Activated naive CD8-positive, alpha-beta T cell treated with anti-CD3 and anti-CD28 coated beads, Interleukin-2, amount 10 ng/mL, durations not matched to agents 7 days and 5 days (primary cell): ENCODE measurements at places on chromosomes 2 and 18. TPM values are rescaled to one million over a fixed set of nuclear protein-coding genes. Genes with fewer than 3 reads are reported as not detected.

GRCh38 chr18:25235401-25236042 is 116.4 kb downstream of the ZNF521 start:
- H3K4me3 ChIP-seq, result no peak overlapping the region
- H3K27me3 ChIP-seq, result no peaks in the 10 kb centered on the region
- H3K4me1 ChIP-seq, result no peaks in the 10 kb centered on the region
- no peaks in the 10 kb centered on the region for H3K36me3 ChIP-seq
- no peak overlapping the region for H3K27ac ChIP-seq
- no peak for DNase-seq

GRCh38 chr2:45156605-45157004 is 147.4 kb upstream of the SIX2 start:
- no peak overlapping the region for H3K27ac ChIP-seq
- H3K4me1 ChIP-seq, result no peaks in the 10 kb centered on the region
- H3K27me3 ChIP-seq, result peaks cover 17% of the 10 kb centered on the region
- no peak overlapping the region for H3K4me3 ChIP-seq
- H3K36me3 ChIP-seq, result no peaks in the 10 kb centered on the region
- no peak for DNase-seq

DNA sequence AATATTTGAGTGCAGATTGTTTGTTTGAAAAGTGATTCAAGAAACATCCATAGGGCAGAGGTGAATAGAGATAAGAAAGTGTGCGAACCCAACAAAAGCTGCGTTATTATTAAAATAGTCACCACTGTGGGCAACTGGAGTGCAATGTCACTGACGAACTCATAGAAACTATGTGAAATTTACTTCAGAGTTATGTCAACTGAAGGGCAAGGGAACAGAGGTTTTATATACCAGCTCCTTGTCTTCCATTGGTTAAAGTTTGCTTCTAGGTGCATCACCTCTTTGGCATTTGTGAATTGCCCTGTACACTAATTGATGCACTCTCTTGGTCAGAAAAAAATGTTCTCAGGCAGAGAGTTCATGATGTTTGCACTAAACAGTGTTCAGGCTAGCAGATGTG is 110.5 kb upstream of the NYAP2 start:
- H3K27me3 ChIP-seq, result no peaks in the 10 kb centered on the region
- no peak overlapping the region for H3K27ac ChIP-seq
- no peak for DNase-seq
- H3K36me3 ChIP-seq, result no peaks in the 10 kb centered on the region

- H3K27me3 ChIP-seq, result no peaks in the 10 kb centered on the region
- H3K36me3 ChIP-seq, result no peaks in the 10 kb centered on the region
- H3K4me3 ChIP-seq, result no peak overlapping the region
- no peak overlapping the region for H3K27ac ChIP-seq
- H3K4me1 ChIP-seq, result no peaks in the 10 kb centered on the region
- DNase-seq, result no peak
Observed at GRCh38 chr2:40653829-40654228, 201.9 kb upstream of the SLC8A1 start.

DNA sequence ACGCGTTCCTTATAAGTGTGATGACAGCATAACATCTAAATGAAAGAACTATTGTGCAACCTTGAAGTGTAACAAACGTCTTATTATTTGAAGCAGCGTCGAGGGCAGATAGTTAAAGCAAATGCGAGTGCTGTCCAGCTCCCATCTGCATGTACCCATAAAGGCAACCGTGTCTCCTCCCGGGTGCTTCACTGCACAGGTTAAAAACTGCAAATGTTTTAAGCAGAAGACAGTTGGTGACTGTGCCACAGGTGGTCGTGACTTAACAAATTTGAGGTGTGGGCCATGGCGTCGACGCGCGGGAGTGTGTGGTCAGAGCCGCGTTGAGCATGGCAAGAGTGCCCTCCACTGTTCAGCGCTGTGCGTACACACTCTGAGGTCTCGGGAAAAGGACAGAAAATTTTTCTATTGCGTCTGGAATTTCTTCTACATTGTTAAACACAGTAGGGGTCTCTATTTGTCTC is 6.4 kb downstream of the SALL3 start:
- no peak overlapping the region for H3K27ac ChIP-seq
- H3K4me3 ChIP-seq, result no peak overlapping the region
- peaks cover 74% of the 10 kb centered on the region for H3K27me3 ChIP-seq
- peaks cover 4% of the 10 kb centered on the region for H3K36me3 ChIP-seq
- DNase-seq, result no peak

- no peak for DNase-seq
- H3K36me3 ChIP-seq, result peaks cover 11% of the 10 kb centered on the region
- H3K4me1 ChIP-seq, result peaks cover 3% of the 10 kb centered on the region
- H3K27ac ChIP-seq, result no peak overlapping the region
- no peak overlapping the region for H3K4me3 ChIP-seq
- no peaks in the 10 kb centered on the region for H3K27me3 ChIP-seq
Observed at GRCh38 chr2:64587561-64587960, 63.4 kb downstream of the AFTPH start.

DNA sequence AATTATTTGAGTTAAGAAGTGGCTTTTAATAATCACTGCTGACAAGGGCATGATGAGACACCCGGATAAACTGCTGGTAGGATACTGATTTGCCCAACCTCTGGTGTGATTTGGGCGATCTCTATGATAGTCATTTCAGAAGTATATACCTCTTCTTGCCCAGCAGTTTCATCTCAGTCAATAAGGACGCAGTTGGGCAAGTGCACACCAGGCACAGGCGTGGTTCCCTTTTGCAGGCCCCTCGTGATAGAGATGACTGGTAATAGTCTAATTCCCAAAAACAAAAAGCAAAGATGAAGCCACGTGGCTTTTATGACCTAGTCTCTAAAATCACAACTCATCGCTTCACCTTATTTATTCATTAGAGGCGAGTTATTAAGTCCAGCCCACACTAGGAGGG is 246.4 kb downstream of the PRKCE start:
- no peak for DNase-seq
- no peak overlapping the region for H3K4me3 ChIP-seq
- H3K36me3 ChIP-seq, result no peaks in the 10 kb centered on the region
- H3K27ac ChIP-seq, result no peak overlapping the region
- H3K4me1 ChIP-seq, result peaks cover 3% of the 10 kb centered on the region

DNA sequence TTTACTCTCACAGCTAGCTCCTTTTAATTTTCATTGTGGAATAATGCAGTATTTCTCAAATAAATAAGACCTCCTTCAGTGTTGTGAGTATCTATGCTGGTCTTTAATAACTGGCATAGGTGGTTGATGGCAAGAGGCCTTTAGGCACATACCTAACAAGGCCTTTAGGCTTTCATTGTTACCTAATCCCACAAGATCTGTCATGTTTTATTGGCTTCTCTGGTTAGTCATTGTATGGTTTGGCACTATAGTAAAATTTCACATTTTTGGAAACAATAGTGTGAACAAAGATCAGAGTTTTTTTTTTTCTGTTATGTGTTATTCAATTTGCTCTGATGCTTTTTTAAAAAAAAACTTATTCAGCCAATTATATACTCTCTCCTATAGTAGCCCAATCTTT is 89.8 kb upstream of the NEUROD1 start:
- H3K4me1 ChIP-seq, result peaks cover 7% of the 10 kb centered on the region
- no peak overlapping the region for H3K4me3 ChIP-seq
- no peak for DNase-seq

GRCh38 chr2:43791035-43791765 is 17.4 kb downstream of the DYNC2LI1 start:
- no peak overlapping the region for H3K27ac ChIP-seq
- no peaks in the 10 kb centered on the region for H3K27me3 ChIP-seq
- H3K36me3 ChIP-seq, result no peaks in the 10 kb centered on the region
- no peak for DNase-seq
- H3K4me1 ChIP-seq, result peaks cover 1% of the 10 kb centered on the region

The IL1RL1 gene
- total RNA-seq, result not detected

The ARHGAP25 gene
- total RNA-seq, result 117 TPM

The CFC1 gene
- not detected for total RNA-seq

The C2orf81 gene
- total RNA-seq, result 5.8 TPM
